Memory B cell (primary cell): ENCODE measurements at places on chromosomes 16 and 17.
A peak's percentile ranks its signal among the peaks of the same experiment; 100 is the strongest.

DNA sequence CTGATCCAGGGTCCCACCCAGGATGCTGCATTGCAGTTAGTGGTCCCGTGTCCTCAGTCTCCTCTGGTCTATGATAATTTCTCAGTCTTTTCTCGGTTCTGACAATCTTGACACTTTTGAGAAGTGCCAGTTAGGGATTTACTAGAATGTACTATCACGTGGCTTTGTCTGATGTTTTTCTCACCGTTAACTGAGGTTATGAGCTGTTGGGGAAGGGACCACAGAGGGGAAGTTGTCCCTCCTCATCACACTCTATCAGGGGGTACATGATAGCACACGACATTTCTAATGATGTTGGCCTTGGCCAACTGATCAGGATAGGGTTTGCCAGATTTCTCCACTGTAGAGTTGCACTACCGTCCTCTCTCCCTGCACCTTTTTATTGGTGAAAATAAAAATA is 250.9 kb upstream of the SDK2 start:
- no peaks in the 10 kb centered on the region for H3K36me3 ChIP-seq
- H3K4me3 ChIP-seq = no peak overlapping the region
- no peak for DNase-seq
- no peak overlapping the region for H3K27ac ChIP-seq

DNA sequence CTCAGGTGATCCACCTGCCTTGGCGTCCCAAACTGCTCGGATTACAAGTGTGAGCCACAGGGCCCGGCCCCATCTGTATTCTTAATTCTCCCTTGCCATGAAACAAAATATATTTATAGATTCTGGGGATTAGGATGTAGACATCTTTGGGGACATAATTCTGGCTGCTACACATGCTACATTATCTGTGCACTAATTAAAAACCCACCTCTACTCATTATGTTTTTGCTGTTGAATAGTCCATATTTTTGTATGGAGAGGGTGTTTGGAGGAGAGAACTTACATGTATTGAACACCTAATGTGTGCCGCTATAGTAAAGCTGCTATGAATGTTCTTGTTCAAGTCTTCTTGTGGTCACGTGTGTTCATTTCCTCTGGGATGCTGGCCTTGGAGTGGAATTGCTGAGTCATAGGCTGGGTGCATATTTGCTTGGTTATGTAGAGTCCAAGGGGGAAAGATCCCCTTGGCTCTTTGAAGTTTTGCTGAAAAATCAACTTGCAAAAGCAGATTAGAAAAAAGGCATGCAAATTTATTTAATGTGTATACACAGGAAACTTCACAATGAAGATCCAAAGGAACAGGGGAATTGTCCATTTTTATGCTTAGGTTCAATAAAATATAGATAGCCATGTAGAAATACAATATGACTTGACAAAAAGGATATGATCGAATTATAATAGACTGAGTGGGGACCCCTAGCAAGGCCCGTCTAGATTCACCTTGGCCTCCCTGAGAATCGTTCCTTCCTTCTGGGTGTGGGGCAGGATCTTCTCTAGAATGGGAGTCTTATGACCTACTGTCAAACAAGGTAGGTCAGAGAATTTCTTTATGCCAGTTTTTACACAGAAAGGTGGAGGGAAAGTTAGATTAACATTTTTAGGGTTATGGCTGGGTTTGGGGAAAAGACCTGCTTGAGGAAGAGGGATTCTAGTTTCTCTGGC is 42.1 kb upstream of the GPRC5B start:
- no peaks in the 10 kb centered on the region for H3K36me3 ChIP-seq
- no peaks in the 10 kb centered on the region for H3K4me1 ChIP-seq
- H3K4me3 ChIP-seq = no peak overlapping the region
- H3K27me3 ChIP-seq = peaks cover 6% of the 10 kb centered on the region
- DNase-seq = no peak

- peaks cover 3% of the 10 kb centered on the region for H3K27me3 ChIP-seq
- no peaks in the 10 kb centered on the region for H3K4me1 ChIP-seq
- no peak for DNase-seq
- H3K4me3 ChIP-seq = no peak overlapping the region
These were observed 28.4 kb upstream of the MRTFB start for GRCh38 chr16:14042706-14043105.

- H3K27ac ChIP-seq = no peak overlapping the region
- H3K4me3 ChIP-seq = no peak overlapping the region
- peaks cover 24% of the 10 kb centered on the region for H3K36me3 ChIP-seq
- H3K27me3 ChIP-seq = no peaks in the 10 kb centered on the region
- H3K4me1 ChIP-seq = peaks cover 18% of the 10 kb centered on the region
These were observed 29.6 kb downstream of the VPS53 start for GRCh38 chr17:685006-685405.

DNA sequence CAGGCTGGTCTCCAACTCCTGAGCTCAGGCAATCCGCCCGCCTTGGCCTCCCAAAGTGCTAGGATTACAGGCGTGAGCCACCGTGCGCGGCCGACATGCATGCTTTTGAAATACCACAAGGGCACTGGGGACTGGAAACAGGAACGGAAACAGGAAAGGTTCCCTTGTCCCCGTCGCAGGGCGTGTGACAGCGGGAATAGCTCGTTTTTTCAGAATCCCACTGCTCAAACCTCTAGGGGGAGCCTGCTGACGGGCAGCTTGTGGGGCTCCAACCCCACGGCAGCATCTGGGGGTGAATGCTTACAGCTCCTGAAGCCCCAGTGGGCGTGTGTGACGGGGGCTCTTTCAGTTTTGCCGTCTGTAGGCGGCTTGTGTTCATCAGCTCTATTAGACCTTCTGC is 18.8 kb upstream of the ASGR2 start:
- peak overlapping the region; percentile 57 for H3K4me3 ChIP-seq
- H3K27ac ChIP-seq = peak overlapping the region; percentile 98
- peaks cover 10% of the 10 kb centered on the region for H3K27me3 ChIP-seq

DNA sequence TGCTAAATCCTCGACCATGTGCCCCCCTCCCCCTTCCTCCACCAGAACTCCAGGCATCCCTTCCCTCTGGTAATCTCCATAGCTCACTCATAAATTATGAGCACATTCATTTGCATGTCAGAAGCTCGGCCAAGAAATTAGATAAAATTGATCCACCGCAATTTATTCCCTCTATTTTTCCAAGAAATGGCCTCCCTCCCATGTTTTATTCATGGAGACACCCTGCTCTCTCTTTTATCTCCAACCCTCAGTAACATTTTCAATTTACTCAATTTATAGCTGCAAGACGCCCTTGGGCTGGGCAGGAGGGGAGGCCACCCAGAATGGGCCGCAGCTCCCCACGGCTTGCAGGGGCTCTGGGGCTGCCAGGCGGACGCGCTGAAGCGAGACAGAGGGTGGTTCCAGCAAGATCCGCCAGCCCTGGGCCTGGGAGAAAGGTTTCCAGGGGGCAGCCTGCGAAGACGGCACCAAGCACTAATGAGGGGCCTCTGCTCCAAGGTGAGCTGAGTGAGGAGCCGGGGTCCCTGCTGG is 54.7 kb upstream of the ZNF423 start:
- H3K4me3 ChIP-seq = no peak overlapping the region
- DNase-seq = no peak
- no peaks in the 10 kb centered on the region for H3K36me3 ChIP-seq
- no peaks in the 10 kb centered on the region for H3K4me1 ChIP-seq
- H3K27me3 ChIP-seq = peaks cover 8% of the 10 kb centered on the region
- no peak overlapping the region for H3K27ac ChIP-seq

GRCh38 chr17:29349409-29349808 is 40.8 kb upstream of the TAOK1 start:
- DNase-seq = no peak
- no peak overlapping the region for H3K27ac ChIP-seq
- no peak overlapping the region for H3K4me3 ChIP-seq
- no peaks in the 10 kb centered on the region for H3K4me1 ChIP-seq
- no peaks in the 10 kb centered on the region for H3K36me3 ChIP-seq
- peaks cover 7% of the 10 kb centered on the region for H3K27me3 ChIP-seq

DNA sequence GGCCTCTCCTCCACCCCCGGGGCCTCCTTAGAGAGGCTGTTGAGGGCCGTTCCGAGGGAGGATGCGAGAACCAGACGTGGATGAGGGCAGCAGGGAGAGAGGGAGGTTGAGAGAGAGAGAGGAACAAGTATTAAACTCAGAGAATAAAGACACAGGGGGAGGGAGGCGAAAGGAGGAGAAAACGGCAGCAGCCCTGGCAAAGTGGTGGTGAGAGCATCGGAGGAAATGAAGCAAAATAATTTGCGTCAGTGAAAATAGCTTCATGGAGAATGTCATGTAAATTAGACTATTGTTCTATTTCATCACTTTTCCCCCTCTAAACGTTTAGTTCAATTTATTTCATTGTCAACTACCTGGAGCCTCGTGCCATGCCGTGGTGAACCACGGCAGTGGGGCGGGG is 38.0 kb downstream of the PIPOX start:
- H3K4me3 ChIP-seq = no peak overlapping the region
- H3K27me3 ChIP-seq = no peaks in the 10 kb centered on the region
- no peak overlapping the region for H3K27ac ChIP-seq
- H3K36me3 ChIP-seq = peaks cover 21% of the 10 kb centered on the region
- H3K4me1 ChIP-seq = peaks cover 2% of the 10 kb centered on the region
- DNase-seq = no peak
